ENCODE measurements at places on chromosomes 2 and 18. TPM values are rescaled to one million over a fixed set of nuclear protein-coding genes. Genes with fewer than 3 reads are reported as not detected.

PLCL1 gene
- total RNA-seq: 1.2 TPM

REG3A gene
- total RNA-seq: not detected

AMER3 gene
- not detected for total RNA-seq

GALNT5 gene
- 5.3 TPM for total RNA-seq

WIPF1 gene
- 57.7 TPM for total RNA-seq

IL1RN gene
- total RNA-seq: not detected

EMILIN2 gene
- total RNA-seq: 2.8 TPM

ZNG1B gene
- 33.8 TPM for total RNA-seq

FIGLA gene
- not detected for total RNA-seq

PTRHD1 gene
- total RNA-seq: 31.1 TPM

CD226 gene
- 0.46 TPM for total RNA-seq

FBXO41 gene
- 1.6 TPM for total RNA-seq

ASB18 gene
- not detected for total RNA-seq

FSIP2 gene
- total RNA-seq: 3.4 TPM

SIX3 gene
- total RNA-seq: not detected

FIGN gene
- total RNA-seq: 37.7 TPM

BOLL gene
- total RNA-seq: not detected

MDH1B gene
- 1.3 TPM for total RNA-seq

CHRNA1 gene
- 0.57 TPM for total RNA-seq

TBR1 gene
- total RNA-seq: not detected

ZNF519 gene
- 3.5 TPM for total RNA-seq

PEX13 gene
- total RNA-seq: 20.3 TPM

OST4 gene
- total RNA-seq: 369 TPM

DSG4 gene
- total RNA-seq: not detected

CCDC74B gene
- 1.7 TPM for total RNA-seq

CRYGD gene
- total RNA-seq: not detected

ARHGEF33 gene
- total RNA-seq: 0.65 TPM

SLC25A12 gene
- 18.7 TPM for total RNA-seq

METTL5 gene
- total RNA-seq: 37.6 TPM

MC4R gene
- not detected for total RNA-seq

HOXD9 gene
- total RNA-seq: not detected
